ENCODE measurements at places on chromosomes 12 and 14. TPM values are rescaled to one million over a fixed set of nuclear protein-coding genes. Genes with fewer than 3 reads are reported as not detected.

ACACB gene
- 2.3 TPM for total RNA-seq

GPR162 gene
- total RNA-seq = 0.96 TPM

SLC48A1 gene
- 12.4 TPM for total RNA-seq

ANKS1B gene
- 0.38 TPM for total RNA-seq

LGR5 gene
- 1.7 TPM for total RNA-seq

METTL1 gene
- total RNA-seq = 5.9 TPM

DNAJC22 gene
- 2.5 TPM for total RNA-seq

APOF gene
- total RNA-seq = not detected

RNASE12 gene
- total RNA-seq = not detected

IAPP gene
- not detected for total RNA-seq

MIP gene
- 0.19 TPM for total RNA-seq

PLA2G1B gene
- not detected for total RNA-seq

ZNF385A gene
- total RNA-seq = 0.77 TPM

P3H3 gene
- 124 TPM for total RNA-seq

PLEKHG7 gene
- not detected for total RNA-seq

RFLNA gene
- total RNA-seq = 43.1 TPM

PTGER2 gene
- 5.2 TPM for total RNA-seq

NEUROD4 gene
- not detected for total RNA-seq

LRP1-AS gene
- not detected for total RNA-seq

DPPA3 gene
- total RNA-seq = not detected

TAS2R8 gene
- total RNA-seq = not detected

MYF6 gene
- total RNA-seq = not detected

PLEKHD1 gene
- not detected for total RNA-seq

LMNTD1 gene
- total RNA-seq = 0.38 TPM

KRT83 gene
- not detected for total RNA-seq

C14orf132 gene
- 20.9 TPM for total RNA-seq

KRT74 gene
- not detected for total RNA-seq

KRT82 gene
- not detected for total RNA-seq

WNT1 gene
- total RNA-seq = not detected

GLT8D2 gene
- 14.8 TPM for total RNA-seq

AHSA1 gene
- total RNA-seq = 124 TPM

TROAP gene
- total RNA-seq = 1.1 TPM

RIPK3 gene
- 0.56 TPM for total RNA-seq

RNASE3 gene
- total RNA-seq = not detected

ERBB3 gene
- 0.38 TPM for total RNA-seq

SLC6A13 gene
- total RNA-seq = 0.19 TPM

AICDA gene
- not detected for total RNA-seq

GPR132 gene
- not detected for total RNA-seq

ASCL1 gene
- total RNA-seq = not detected

NRL gene
- total RNA-seq = 0.56 TPM

PRKCH gene
- total RNA-seq = 11.9 TPM

SIX1 gene
- 0.38 TPM for total RNA-seq

SLC38A4 gene
- 0.28 TPM for total RNA-seq
